ENCODE measurements at places on chromosomes 1 and 21.

DNA sequence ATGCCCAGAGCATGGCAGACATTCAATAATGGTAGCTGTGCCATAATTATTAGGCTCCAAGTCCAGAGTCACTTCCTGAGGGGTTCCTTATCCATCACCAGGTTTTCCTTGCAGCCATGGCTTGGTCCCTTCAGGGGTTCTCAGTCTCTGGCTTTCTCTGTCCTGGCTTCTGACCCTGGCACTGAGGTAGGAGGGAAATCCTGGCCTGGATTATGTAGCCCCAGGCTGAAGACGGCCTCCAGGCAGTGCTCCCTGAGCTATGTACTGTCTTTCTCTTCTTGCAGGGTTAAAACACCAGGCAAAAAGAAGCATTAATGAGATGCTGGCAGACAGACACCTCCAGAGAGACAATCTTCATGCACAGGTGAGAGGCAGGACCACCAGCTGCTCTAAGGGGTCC lies 9.5 kb upstream of the PADI3 start:
- no peak for DNase-seq

DNA sequence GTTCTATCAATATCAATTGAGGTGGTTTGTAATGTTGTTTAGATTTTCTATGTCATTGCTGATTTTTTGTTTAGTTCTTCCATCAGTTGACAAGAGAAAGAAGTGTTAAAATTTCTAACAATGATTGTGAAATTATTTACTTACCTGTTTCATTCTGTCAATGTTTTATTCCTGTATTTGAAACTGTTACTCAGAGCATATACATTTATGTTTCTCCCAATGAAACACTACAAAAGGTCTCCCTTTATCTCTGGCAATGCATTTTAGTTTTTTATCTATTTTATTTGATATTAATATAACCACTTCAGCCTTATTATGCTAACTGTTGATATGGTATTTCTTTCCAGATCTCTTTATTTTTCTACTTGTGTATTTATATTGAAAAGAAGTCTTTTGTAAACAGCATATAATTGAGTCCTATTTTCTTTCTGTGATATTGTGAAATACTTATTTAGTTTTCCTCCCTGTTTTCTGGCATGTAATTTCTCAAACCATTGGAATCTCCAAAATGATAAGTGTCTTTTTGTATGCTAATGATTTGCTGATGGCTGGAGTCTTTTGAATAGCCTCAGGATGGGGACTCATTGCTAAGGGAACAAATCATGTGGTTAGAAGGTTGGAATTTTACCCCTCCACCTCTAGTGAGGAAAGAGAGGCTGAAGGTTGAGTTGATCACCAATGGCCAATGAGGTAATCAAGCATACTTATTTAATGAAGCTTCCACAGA lies 122.0 kb downstream of the ADSS2 start:
- DNase-seq: no peak

DNA sequence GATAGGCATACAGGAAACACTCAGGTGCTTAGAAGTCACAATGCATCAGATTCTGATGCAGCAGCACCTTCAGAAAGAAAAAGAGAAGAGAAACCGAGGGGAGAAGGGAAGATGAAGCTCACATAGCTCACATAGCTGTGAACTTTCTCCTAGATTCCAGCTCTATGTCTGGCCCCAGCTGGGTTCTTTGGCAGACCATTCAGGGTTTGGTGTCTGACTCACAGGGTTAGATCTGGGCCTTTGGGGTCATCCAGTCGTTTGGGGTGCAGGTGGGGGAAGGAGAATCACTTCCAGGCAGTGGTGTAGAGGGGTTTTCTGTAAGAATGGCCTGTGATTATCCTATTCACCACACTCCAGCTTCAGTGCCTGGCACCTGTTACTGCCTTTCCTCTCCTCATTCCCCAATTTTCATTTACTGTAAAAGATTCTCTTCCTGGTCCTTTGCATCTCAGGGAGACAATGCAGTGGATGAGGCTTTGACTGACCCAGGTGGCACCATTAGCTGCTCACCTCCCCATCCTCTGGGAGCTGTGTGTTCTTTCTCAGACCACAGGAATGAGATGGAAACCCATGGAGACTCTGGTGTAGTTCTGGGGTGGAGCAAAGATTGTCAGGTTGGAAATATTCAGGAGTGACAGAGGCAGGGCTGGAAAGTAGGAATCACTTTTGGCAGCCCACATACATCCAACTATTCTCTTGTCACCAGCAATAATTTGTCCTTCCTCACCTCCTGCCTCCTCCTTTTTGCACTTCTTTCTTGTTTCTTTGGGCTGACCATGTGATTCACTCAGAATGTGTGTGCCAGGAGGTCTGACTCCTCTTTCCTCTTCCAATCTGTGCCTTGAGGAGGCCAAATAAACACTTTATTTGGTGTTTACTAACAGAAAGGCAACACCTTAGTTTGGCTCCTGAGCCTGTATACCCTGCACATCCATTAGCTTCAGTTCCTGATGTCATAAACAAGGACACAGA lies 103.3 kb downstream of the PAPPA2 start:
- no peak for DNase-seq

- no peak for DNase-seq
Measured at GRCh38 chr21:33256019-33256418, 10.1 kb upstream of the IL10RB start.

DNA sequence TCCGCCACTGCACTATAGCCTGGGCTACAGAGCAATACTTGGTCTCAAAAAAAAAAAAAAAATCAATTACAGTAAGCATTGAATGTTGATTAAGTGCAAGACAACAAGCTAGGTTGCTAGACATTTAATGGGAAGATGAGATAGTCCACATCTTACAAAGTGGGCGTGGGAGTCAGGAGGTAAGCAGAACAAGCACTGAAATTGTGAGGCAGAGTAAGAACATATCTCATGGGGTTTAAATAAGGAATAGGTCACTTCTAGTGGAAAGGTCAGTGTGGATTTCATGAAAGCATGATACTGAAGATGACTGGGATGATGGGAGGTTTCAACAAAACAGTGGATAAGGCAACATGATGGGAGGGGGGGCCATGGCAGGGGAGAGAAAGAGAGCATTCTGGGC lies 1.9 kb upstream of the OLFML2B start:
- DNase-seq: no peak

DNA sequence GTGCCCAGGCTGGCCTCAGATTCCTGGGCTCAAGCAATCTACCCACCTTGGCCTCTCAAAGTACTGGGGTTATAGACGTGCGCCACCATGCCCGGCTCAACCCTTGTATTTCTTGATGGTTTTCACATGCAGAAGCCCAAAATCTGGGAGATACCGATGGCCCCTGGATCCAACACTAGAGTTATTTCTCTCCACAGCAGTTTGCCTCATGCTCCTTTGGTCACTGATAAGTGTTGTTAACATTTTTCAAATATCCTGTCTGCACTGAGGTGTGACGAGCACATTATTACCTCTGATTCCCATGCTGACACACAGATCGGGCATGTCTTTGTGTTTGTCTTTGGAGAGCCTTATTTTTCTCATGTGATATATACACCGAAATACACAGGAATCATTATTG lies 107.0 kb downstream of the KIF26B start:
- DNase-seq: no peak

DNA sequence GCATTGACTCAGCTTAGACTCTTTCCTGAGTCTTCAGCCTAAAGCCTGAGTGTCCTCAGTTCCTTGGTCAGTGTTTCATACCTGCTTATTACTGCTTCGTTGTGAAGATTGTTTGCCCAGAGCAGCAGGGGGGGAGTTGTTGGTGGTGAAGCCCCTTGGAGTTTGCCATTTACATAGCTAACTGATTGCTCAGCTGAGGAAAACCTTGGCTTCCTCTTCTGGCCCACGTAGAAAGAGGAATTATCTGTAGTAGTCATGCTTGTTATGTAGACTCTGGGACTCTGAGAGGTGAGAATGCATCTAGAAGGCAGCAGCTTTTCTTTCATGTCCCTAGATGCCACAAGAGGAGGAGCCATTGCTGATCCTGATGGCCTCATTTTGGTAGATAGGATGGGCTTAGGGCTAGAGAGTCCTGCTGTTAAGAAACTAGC lies 125.9 kb downstream of the MAST2 start:
- no peak for DNase-seq

GRCh38 chr21:34590520-34590919 lies 24.4 kb downstream of the RCAN1 start:
- DNase-seq: no peak

- no peak for DNase-seq
Measured at GRCh38 chr1:116352349-116352813, 20.7 kb upstream of the ATP1A1 start.

DNA sequence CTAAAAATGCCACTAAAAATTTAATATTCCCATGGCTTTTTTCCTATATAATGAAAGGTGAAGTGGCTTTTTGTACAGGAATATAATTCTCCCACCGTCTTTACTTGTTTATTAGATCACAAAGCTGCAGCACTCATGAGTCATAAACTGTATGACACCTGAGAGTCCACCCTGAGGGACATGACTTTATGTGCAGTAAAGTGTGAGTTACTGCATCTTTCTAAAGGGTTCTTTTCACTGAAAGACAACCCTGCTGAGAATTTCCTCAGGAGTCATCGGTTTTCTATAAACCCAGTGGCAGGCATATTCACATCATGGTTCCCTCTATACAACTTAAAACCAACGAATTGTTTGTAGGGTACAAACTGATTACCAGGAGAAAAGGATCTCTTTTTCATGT lies 77.4 kb downstream of the APP start:
- no peak for DNase-seq

DNA sequence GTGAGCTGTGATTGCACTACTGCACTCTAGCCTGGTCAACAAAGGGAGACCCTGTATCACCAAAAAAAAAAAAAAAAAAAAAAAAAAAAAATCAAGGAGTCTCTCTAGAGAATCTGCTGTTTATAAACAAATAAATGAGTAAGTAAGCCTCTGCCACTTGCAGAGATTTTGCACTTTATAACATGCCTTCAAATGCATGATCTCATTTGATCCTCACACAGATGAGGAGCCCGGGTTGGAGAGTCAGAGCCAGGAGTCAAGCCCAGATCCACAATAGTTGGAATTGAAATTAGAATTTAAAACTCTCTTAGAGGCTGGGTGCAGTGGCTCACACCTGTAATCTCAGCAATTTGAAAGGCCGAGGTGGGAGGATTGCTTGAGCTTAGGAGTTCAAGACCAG lies 4.0 kb downstream of the PRELP start:
- no peak for DNase-seq

DNA sequence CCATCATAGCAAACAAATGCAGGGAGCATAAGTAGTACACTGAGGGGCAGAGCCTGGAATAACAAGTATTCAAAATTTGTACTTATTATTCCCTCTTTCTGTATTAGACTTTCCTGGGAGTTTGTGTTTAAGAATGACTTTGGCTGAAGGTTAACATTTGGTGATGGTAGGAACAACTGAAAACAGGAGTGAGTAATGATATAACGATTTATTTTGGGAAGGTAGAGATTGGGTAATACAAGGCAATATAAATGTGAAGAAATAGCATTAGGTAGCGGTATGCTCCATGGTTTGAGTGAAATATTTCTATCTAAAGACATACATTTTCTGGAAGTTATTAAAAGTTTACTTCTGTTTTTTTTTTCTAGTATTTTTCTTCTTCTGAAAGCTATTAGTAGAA lies 18.5 kb upstream of the C1orf21 start:
- no peak for DNase-seq

GRCh38 chr21:38861056-38861455 lies 55.3 kb downstream of the ETS2 start:
- no peak for DNase-seq

DNA sequence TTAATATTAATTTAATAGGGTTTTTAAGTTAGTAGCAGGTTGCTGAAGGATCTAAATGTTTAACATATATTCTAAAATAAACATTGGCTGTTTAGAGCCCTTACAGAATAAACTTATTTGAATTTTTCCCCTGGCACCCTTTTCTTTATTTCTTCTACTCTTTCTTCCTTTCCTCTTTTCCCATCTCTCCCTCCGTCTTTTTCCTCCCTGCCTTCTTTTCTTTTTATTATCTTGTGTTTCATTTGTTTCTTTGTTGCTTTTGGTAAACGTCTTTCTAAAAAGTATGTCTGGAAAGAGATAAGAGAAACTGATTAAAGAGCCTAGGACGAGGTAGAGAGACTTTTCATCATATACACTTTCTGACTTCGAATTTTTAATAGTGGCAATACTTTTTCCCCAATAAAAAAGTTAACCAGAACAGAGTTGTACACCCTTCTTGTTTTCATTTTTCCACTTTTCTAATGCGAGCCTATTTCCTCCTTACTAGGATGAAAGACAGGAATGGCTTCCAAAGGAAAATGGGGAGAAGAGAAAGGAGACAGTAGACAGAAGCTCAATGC lies 39.5 kb upstream of the ATF3 start:
- DNase-seq: no peak

- DNase-seq: no peak
Measured at GRCh38 chr1:99994496-99994895, 24.7 kb downstream of the SLC35A3 start.

DNA sequence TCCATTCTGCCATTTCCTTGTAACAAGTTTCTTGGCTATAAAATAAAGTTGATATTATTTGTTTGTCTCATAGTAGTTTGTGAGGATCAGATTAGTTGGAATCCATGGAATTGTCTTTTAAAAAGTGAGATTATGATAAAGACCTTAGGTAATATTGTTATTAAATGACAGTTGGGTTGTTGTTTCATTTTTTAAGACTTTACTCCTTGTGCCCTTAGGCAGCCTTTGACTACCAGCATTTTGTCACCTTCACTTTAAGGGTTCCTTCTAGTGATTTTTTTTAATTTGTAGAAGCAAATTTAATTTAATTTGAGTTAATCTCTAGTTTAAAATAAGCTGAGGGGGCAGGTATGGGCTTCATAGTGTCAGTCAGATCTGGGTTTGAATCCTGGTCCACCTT lies 84.6 kb upstream of the ZNF326 start:
- no peak for DNase-seq

- no peak for DNase-seq
Measured at GRCh38 chr1:5768014-5768413, 224.2 kb downstream of the NPHP4 start.

DNA sequence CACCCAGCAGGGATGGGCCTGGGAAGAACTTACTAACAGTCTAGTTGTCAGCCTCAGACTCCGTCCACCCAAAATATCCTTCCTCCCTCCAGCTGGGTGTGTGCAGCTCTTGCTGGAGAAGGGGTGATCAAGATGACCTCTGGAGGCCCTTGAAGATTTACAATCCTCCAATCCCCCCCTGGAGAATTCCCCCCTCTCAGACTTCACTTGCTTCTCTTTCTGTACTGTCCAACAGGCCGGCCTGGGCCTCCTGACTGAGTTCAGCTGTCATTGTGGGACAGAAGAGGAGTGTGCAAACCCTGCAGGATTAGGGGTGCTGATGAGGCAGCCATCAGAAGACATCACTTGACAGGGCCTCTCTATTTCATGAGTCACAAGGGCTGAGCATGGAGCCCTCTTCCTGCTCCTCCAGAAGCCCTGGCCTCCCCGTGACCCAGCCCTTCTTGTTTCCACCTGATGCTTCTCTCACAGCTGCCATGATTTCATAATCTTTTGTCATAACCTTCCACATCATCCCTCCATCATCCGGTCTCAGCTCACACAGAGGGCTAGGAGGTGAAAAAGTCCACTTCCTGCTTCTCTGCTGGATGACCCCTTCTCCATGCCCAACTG lies 17.5 kb upstream of the IGFN1 start:
- DNase-seq: peak; percentile 54

Measured in coronary artery (tissue), 2 donors.